G401 (cell line): ENCODE measurements at places on chromosomes 12 and 14.

- no peak for DNase-seq
Measured at GRCh38 chr14:85824526-85824925, 294.6 kb downstream of the FLRT2 start.

GRCh38 chr12:109832541-109833306 is 474 bp downstream of the TRPV4 start:
- DNase-seq = no peak

GRCh38 chr12:100365411-100365810 is 8.5 kb downstream of the SLC17A8 start:
- DNase-seq = no peak

DNA sequence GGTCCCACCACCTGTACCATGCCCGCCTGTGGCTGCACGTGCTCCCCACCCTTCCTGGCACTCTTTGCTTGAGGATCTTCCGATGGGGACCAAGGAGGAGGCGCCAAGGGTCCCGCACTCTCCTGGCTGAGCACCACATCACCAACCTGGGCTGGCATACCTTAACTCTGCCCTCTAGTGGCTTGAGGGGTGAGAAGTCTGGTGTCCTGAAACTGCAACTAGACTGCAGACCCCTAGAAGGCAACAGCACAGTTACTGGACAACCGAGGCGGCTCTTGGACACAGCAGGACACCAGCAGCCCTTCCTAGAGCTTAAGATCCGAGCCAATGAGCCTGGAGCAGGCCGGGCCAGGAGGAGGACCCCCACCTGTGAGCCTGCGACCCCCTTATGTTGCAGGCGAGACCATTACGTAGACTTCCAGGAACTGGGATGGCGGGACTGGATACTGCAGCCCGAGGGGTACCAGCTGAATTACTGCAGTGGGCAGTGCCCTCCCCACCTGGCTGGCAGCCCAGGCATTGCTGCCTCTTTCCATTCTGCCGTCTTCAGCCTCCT is 1.1 kb downstream of the INHBE start:
- DNase-seq = peak; percentile 78

DNA sequence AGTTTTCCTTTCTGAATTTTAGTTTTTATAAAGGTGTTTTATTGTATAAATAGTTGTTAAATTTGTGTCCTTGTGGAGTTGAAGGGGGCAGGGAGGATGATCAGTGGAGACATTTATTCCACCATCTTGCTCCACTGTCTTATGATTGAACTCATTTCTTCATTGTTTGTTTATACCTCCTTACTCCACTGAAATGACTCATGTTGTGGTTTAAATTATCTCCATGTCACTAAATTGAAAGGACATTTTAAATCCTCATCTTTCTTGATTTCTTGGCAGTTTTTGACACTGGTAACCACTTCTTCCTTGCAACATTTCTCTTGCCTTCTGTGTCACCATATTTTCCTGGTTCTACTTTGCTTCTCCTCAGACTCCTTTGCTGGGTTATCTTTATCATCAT is 23.6 kb upstream of the FERMT2 start:
- DNase-seq = no peak

GRCh38 chr12:51667269-51667668 is 76.2 kb downstream of the SCN8A start:
- no peak for DNase-seq
